Tibial nerve (tissue), 4 donors: ENCODE measurements at places on chromosomes 5 and 9.
A peak's percentile ranks its signal among the peaks of the same experiment; 100 is the strongest.

DNA sequence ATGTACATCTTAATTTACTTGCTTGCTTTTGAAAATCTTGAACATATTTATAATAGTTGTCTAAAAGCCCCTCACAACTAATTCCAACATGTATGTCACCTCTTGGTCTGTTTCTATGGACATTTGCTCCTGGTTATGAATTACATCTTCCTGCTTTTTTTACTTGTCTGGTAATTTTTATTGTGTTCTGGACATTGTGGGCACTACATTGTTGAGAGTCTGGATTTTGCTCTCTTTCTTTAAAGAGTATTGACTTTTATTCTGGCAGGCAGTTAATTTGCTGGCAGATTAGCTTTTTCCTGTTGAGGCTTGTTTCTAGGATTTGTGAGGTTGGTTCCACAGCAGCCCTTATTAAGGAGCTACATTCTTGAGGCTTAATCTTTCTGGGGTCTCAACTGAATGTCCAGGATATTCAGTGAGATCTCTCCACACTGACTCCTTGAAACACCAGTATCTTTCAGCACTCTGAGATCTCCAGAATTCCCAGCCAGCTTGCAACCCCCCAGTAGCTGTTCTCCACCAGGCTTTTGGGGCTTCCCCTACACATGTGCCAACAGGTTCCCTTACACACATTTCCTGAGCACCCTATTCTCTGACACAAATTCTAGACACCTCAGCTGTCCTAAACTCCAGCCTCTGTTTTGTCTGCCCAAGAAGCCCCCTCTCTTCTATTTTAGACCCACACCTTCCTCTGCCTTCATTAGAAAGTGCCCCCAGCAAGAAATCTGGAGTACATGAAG lies 27.4 kb downstream of the KIAA1191 start:
- DNase-seq = no peak

DNA sequence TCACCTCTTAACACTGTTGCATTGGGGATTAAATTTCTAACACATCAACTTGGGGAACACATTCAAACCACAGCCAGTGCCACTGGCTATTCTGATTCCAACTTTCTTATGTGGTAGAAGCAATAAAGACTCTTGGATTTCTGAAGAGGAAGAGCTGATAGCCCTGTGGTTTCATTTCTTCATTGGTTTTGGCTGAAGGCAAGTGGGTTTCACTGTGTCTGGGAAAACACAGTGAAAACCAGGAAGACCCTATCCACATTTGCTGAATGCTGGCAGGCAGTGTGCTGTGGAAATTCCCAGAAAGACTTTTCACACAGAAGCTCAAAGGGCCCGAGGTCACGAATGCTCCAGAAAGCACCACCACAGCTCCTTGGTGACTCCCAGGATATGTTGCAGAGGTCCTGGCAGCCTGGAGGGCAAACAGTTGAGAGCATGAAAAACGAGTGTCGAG lies 67.1 kb downstream of the DAPK1 start:
- DNase-seq = no peak

- no peak for DNase-seq
Measured at GRCh38 chr9:78605041-78606000, 308.4 kb downstream of the PSAT1 start.

DNA sequence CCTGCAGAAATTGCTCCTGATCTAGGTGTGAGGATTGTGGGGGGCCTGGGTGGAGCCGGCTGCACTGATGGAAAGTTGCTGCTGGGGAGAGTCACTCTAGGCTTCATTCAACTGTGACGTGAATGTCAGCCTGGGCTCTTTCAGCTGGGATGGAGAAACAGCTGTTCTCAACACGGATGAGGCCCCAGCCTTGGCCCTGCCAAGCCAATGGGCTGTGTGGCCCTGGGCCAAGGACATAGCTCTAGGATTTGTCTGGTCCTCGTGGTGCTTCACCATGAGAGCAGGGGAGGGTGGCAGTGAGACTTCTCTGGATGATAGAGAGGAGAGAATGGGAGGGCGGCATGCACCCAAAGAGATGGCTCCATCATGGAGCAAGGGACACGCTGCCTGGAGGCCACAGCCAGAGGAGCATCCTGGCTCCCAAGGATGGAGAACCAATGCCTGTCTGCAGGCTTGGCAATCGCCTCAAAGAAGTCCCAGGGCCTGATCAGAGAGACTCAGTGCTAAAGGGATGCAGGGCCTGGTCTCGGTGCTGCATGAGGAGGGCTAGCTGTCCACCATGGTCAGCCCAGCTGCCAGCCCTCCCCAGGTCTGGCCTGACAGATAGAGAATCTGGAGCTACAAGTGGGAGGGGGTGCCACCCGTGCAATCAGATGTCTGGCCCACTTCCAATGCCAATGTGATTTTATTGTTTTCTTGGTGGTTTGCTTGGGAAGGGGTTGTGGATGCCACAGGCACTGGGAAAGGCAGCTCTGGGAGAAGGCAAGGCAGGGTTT lies 141.0 kb downstream of the GADD45G start:
- DNase-seq = no peak

DNA sequence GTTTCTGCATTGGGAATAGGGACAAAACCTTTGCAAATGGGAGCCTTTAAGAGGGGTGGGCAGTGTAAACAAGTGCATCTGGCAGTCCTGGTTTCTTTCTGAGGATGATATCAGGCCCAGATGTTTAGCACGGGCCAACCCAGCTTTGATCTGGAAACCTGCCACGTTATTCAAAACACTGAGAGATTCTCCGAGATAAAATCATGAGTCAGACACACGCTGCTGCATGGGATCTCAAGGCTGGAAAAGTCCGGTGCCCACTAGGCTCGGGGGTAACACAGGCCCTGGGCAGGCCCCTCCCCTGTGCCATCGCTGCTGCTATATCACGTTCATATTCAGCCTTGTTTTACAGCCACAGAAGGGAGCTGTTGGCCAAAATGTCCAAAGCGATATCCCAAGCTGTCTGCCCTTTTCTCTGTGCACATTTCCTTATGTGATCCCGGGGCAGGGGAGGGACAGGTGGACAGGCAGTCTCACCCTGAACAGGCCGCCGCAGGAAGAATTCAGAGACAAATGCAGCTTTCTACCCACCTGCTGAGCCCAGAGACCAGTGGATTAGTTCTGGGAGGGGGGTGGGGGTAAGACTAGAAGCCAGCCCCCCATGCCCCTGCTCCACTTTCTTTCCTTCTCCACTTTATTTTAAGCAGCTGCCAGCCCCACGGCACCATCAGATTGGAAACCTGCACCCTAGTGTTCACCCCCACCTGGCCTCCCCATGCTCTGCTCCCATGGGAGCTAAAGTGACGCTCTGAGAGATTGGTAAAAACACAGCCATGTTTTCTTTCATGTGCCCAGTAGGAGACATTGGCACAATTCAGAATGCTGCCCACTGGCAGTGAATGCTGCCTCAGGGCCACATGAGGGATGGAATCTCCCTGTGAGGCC lies 63.1 kb downstream of the TMOD1 start:
- peak; percentile 77 for DNase-seq
